Activated CD8-positive, alpha-beta T cell treated with anti-CD3 and anti-CD28 coated beads, Interleukin-2, amount 10 ng/mL, durations not matched to agents 7 days and 5 days (primary cell): ENCODE measurements at places on chromosomes 7 and 10.
A peak's percentile ranks its signal among the peaks of the same experiment; 100 is the strongest.

- DNase-seq = peak; percentile 67
- peaks cover 19% of the 10 kb centered on the region for H3K36me3 ChIP-seq
- no peak overlapping the region for H3K27ac ChIP-seq
- no peaks in the 10 kb centered on the region for H3K27me3 ChIP-seq
- no peaks in the 10 kb centered on the region for H3K4me1 ChIP-seq
- no peak overlapping the region for H3K4me3 ChIP-seq
These were observed 16.5 kb downstream of the AP5Z1 start for GRCh38 chr7:4791738-4792536.

- H3K27ac ChIP-seq = no peak overlapping the region
- no peak overlapping the region for H3K4me3 ChIP-seq
- H3K27me3 ChIP-seq = peaks cover 5% of the 10 kb centered on the region
- no peak for DNase-seq
- no peaks in the 10 kb centered on the region for H3K36me3 ChIP-seq
- no peaks in the 10 kb centered on the region for H3K4me1 ChIP-seq
These were observed 178.6 kb downstream of the EMX2 start for GRCh38 chr10:117720931-117721835.

DNA sequence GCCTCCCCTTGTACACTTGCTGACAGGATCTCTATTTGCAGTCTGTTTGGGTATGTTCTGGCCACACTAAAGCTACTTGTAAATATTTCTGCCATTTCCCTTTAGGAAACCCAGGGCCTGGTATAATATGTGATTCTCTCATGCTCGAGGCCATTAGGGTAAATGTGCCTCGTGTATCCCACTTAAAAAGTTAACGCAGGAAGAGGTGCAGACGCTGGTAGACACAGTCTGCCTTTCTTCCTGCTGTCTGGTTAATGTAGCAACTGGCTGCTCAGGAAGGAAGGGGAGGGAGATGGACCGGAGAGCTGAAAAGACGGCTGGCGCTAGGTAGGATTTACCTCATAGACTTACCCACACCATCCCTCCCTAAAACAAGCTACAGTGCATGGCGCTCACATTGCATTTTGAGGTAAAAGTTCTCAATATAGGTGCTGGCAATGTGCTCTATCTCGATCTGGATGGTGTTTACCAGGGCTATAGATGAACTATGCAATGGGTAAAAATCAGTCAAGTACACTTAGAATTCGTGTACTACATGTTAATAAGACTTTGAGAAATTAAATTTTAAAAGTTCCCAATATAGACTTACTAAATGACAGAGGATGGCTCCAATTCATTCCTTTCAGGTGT lies 125.9 kb downstream of the JAZF1 start:
- H3K27ac ChIP-seq = no peak overlapping the region
- no peaks in the 10 kb centered on the region for H3K4me1 ChIP-seq
- H3K27me3 ChIP-seq = peaks cover 8% of the 10 kb centered on the region
- H3K36me3 ChIP-seq = no peaks in the 10 kb centered on the region

GRCh38 chr7:131502810-131503508 lies 53.5 kb downstream of the PODXL start:
- no peak for DNase-seq
- peaks cover under 1% of the 10 kb centered on the region for H3K27me3 ChIP-seq
- peaks cover 4% of the 10 kb centered on the region for H3K36me3 ChIP-seq
- H3K4me3 ChIP-seq = no peak overlapping the region
- no peak overlapping the region for H3K27ac ChIP-seq

DNA sequence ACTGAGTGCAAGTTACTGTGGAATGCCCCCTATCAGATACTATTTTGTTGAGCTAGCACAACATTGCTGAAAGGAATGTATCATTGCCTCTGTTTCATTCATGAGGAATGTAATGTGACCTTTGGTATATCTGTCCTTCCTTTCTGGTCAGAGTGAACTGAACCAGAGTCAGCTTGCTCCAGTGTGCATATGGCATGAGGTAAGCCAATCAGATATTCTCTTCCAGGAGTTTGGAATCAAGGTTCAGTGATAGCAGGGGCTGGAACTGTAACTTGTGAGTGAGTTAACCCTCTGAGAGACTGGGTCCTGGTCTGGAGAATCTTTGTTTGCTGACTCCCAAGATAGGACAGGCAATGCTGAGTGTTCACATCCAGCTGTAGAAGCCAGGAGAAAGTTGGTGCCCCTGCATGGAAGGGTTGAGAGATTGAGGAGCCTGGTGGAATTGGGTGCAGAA lies 45.3 kb upstream of the OSBPL3 start:
- H3K36me3 ChIP-seq = no peaks in the 10 kb centered on the region
- no peak overlapping the region for H3K27ac ChIP-seq
- no peak for DNase-seq
- H3K27me3 ChIP-seq = peaks cover 18% of the 10 kb centered on the region
